Frontal cortex (tissue), 4 donors: ENCODE measurements at places on chromosomes 6 and 20. TPM values are rescaled to one million over a fixed set of nuclear protein-coding genes. Genes with fewer than 3 reads are reported as not detected.

- DNase-seq, result no peak
Observed at GRCh38 chr6:15526212-15526701, 136.6 kb downstream of the DTNBP1 start.

DNA sequence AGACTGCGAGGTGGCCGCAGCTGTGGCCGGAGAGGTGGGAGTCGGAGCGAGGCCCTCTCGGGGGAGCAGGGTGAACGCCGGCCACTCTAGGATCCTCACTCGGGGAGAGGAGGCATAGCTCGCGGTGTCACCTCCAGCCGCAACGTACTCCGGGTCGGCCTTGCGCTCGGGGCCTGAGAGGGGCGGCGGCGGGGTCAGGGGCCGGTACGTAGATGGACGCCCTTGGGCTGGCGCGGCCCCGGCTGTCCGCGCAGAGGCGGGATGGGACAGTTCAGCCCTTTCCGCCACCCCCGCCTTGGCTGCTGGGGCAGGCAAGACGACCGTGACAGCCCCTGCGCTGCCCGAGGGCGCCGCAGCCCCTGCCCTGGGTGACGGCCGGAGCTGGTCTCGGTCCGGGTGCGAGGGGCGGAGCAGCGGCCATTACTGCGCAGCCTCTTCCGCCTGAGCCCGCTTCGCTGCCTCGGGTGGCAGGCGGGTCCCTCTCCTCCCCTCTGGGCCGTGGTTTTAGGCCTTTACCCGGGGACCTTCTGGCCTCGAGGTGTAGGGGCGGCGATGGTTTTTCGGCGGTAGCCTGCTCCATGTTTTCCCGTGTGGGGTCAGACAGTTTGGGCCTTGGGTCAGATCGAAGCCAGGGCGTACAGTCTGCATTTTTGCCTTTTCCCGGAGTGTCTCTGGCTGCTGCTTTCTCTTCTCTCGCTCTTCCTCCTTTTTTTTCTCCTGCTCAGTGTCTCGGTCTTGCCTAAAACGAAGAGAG lies 405 bp downstream of the RNF146 start:
- DNase-seq, result no peak

- no peak for DNase-seq
Observed at GRCh38 chr20:6482486-6482885, 285.0 kb upstream of the BMP2 start.

RAB22A gene
- total RNA-seq, result 23.6 TPM

GRCh38 chr6:138211048-138211581 lies 7.2 kb downstream of the PBOV1 start:
- DNase-seq, result peak; percentile 6

DNA sequence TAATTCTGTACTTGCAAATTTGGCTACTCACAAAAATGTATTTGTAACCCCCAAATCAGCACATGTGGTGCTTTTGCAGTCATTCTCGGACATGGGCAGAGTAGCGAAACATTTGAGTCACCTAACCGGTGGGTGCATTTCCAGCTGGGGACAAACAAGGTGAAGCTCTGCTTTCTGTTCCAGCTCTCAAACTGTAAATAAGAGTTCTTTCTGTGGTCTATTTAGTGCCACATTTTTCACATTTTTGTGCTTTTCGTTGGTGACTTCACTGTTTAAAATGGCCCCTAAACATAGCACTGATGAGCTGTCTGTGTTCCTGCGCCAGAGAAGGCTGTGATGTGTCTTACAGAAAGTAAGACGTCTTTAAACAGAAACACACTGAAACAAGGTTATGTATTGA lies 244.5 kb downstream of the CDC5L start:
- no peak for DNase-seq

KIAA1755 gene
- total RNA-seq, result 1.2 TPM

DNA sequence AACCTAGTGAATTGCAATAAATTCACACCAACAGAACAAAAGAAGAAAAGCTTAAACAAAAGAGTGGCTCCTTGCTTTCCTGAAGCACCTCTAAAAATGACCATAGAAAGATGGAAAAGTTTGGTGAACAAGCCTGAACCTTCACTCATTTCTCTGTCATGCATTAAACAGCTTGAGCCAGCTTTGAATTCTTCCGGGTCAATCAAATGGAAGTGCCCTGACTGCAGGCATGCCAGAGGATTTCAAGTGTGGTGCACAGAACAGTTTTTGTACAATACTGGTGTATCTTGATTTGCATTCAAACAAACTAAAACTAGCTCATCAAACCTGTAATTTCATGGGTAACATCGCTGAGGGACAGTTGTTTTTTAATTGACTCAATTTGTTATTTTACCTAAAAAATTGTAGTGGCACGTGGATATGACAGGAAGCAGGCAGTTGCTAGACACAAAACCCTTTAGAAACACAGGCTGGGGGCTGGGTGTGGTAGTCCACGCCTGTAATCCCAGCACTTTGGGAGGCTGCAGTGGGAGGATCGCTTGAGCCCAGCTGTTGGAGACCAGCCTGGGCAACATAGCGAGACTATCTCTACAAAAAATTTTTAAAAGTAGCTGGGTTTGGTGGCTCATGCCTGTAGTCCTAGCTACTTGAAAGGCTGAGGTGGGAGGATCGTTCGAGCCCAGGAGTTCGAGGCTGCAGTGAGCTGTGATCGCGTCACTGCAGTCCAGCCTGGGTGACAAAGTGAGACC lies 9.1 kb downstream of the CASS4 start:
- DNase-seq, result no peak

GRCh38 chr6:110137924-110138887 lies 41.3 kb downstream of the WASF1 start:
- DNase-seq, result no peak

- DNase-seq, result no peak
Observed at GRCh38 chr6:112216662-112217551, 37.5 kb downstream of the LAMA4 start.

- no peak for DNase-seq
Observed at GRCh38 chr6:109834131-109834530, 143.0 kb downstream of the FIG4 start.

DNA sequence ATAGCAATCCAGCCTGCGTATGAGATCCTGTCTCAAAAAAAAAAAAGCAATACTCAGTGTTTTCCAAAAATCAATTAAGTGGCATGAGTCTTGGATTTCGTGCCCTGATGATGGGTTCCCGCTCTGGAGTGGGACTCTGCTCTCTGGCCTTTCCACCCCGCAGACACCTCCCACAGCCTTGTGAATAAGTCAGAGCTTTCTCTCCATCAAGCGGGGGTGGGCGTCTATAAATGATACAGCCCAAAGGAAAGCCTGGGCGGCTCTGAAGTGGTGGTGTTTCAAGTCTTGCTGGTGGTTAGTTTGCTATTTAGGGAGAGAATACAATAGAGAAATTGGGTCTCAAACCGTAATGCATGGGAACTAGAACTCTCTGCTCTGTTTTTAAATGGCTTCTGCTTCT lies 52.5 kb upstream of the TAGAP start:
- no peak for DNase-seq

DNA sequence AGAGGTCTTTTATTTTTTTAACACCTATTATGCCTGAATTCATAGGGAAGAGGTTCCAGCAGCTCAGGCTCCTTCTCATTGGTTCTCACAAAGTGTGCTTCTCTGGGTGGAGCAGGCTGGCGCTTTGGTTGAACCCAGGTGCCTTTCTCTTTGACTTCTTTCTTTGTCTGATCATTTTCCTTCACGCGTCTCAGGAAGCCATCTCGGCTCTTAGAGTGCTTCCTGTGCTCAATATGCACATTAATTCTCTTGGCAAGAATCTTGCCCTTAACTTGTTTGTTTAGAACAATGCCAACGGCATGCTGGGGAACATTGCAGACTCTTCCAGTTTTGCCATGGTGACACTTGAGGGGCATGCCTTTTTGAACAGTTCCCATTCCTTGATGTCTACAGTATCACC lies 44.2 kb upstream of the RNF24 start:
- no peak for DNase-seq

DNA sequence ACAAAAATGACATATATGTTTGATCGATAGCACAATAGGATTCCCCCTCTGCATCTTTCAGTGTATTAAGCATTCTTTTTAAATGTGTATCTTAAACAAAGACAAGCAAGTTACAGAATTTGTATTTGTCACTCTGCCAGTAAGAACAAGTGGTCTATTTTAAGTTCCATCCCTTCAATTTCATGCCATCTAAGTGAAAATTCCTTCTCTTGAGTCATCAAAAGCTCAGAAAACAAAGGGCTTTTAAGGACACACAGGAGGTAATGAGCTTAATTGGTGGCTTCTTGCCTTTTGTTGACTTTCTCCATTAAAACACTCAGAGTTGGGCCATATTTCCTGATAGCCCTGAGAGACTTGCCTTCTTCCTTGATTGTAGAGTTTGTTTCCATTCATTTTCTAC lies 547.8 kb downstream of the TENT5A start:
- no peak for DNase-seq

DNA sequence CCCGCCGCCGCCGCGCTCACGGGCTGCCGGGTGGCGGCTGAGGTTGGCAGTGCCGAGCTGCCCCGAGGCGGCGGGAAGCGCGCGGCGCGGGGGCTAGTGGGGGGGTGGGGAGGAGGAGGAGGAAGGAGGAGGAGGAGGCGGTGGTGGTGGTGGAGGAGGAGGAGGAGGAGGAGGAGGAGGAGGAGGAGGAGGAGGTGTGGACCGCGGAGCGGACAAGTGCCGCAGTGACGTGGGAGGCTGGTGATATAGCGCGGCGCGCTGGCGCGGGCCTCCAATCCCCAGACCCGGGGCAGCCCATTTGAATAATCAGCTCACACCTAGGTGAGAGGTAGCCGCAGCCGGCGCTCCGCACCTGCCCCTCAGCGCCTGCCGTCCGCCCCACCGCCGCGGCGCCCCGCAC lies at the start of gene FOXA2:
FOXA2 (minus strand) TSS at position 51 of the 400 bp plus-strand sequence. CDS start 294 bp downstream, outside the sequence.
- DNase-seq, result no peak

PACSIN1 gene
- total RNA-seq, result 2.9 TPM

- DNase-seq, result no peak
Observed at GRCh38 chr6:38637756-38638155, 2.0 kb downstream of the BTBD9 start.

DNA sequence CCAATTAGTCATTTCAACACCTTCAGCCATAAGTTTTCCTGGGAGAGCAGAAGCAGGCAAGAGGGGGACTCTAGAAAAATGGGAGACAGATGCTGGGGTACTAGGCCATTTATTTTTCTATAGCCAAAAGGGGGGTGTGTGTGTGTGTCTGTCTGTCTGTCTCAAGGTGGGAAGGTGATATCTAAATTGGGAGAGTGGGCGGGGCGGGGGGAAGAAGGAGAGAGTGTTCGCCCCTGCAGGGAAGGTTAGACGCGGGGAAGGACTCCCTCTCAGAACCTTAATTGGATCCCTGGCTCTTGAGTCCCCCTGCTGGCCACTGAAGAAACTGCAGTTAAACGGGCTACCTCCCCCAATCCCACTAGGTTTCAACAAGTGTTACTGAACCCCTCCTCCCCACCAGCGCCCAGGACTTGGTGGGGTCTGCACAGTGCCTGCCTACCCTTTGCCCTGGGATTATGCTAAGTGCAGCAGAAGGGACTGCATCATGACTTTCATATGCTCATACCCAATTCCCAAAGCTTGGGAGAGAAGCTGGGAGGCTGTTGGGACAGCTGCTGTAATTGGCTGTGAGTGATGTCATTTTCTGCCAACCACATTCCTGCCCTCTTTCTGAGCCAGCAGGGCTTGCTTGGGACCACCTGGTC lies 45.8 kb downstream of the FOXP4 start:
- peak; percentile 79 for DNase-seq

SLC22A7 gene
- total RNA-seq, result 0.41 TPM

- no peak for DNase-seq
Observed at GRCh38 chr20:52275181-52275691, 83.7 kb upstream of the ZFP64 start.

TEAD3 gene
- 0.41 TPM for total RNA-seq
